Ovary (tissue), 10 donors: ENCODE measurements at places on chromosomes 4 and X. TPM values are rescaled to one million over a fixed set of nuclear protein-coding genes. Genes with fewer than 3 reads are reported as not detected.

Gene CTBP1
- total RNA-seq, result 231 TPM

Gene PCSK1N
- total RNA-seq, result 0.84 TPM

Gene DAPP1
- total RNA-seq, result 4.1 TPM

Gene LNX1
- 0.35 TPM for total RNA-seq

Gene IL15
- 1.1 TPM for total RNA-seq

Gene LUZP4
- total RNA-seq, result not detected

Gene DKK2
- 1.9 TPM for total RNA-seq

Gene HAND2
- 50.4 TPM for total RNA-seq

Gene RTL3
- not detected for total RNA-seq

Gene SPANXD
- not detected for total RNA-seq

Gene PHOX2B
- total RNA-seq, result not detected

Gene DCX
- total RNA-seq, result 0.13 TPM

- DNase-seq, result no peak
Measured at GRCh38 chr4:125951261-125951887, 636.6 kb downstream of the FAT4 start.

DNA sequence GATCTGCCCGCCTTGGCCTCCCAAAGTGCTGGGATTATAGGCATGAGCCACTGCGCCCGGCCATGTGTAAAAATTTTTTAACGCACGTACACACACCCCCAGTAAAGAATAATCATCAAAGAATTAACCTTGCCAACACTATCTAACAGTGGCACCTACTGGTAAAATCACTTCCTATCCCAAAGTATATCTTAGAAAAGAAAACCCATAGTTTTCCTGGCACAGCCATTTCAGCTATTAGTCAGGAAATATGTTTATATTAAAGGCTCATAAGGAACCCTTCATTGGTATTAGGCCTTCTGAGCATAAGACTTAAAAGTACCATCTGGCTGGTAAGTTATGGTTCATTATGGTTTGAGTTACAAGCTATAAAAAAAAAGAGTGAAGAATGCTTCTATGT lies 14.1 kb downstream of the S100G start:
- no peak for DNase-seq

GRCh38 chrX:20066968-20067708 lies 49.6 kb downstream of the MAP7D2 start:
- no peak for DNase-seq

DNA sequence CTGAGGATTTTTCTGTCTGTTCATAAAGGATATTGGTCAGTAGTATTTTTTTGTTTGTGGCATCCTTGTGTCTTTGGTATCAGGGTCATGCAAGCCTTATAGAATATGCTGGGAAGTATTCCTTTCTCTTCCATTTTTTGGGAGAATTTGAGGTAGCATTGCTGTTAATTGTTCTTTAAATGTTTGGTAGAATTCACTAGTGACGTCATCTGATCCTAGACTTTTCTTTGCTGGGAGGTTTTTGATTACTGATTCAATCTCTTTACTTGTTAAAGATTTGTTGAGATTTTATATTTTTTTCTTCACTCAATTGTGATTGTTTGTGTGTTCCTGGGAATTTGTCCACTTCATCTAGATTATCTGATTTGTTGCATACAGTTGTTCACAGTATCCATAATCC lies 234.4 kb upstream of the ATP6AP2 start:
- DNase-seq, result no peak

- DNase-seq, result no peak
Measured at GRCh38 chr4:175290401-175290800, 372.2 kb downstream of the ADAM29 start.

DNA sequence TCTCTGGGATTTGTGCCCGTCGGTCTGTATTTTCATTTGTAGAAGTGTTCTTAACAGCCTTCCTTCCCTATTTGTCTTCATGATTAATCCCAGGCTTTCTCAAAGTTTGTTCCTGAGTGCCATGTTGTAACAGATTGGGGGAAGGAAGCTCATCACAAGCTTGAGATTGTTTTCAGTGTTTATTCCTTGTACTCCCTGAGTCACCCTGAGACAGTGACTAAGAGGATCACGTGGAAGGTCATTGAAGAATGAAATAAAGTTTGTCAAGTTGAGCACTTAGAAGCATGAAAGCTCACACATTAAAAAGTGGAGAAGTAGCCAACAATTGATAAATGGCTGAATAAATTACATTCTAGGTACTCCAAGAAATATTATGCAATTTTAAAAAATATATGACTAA lies 153.5 kb upstream of the FAM241A start:
- DNase-seq, result no peak

- no peak for DNase-seq
Measured at GRCh38 chr4:75490155-75490554, 24.0 kb downstream of the RCHY1 start.

DNA sequence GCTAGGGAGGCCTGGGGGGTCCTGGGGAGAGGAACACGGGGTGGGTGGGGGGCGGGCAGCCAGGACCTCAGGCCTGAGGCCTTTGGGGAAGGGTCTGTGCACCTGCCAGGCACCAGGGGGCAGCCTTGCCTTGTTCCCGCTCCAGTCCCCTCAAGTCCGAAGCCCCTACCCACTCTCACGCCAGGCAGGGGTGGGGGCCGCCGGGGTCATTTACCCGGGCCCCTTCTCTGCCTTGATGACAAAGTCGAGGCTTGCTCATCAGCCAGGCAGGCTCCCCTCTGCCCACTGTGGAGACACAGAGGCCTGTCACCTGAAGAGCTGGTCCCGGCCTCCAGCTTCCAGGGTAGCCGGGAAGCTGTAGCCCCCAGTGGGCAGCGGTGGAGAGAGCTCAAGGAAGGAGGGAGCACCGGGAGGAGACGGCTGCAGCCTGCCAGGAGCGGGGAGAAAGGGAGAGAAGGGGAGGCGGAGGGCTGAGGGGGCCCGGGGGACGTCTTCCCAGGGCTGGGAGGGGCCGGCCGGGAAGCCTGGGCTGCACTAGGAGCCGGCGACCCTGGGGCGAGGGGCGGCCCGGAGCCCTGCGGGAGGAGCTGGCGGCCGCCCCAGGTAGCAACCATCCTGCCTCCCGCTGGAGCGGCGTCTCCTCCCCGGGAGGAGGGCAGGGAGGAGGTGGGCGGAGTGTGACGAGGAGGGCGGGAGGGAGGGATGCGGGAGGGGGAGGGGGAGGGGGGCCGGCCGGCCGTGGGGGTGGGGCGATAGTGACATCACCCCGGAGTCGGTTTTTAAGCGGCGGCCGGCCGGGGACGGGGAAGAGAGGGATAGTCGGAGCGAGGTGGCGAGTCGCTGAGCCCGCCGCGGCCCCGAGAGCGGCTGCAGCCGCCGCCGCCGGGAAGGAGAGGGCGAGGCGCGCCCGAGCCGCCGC lies at the start of gene SLC6A8:
SLC6A8 (plus strand) TSS at position 806 of the 919 bp plus-strand sequence. CDS start 649 bp downstream, outside the sequence.
- peak; percentile 78 for DNase-seq

- DNase-seq, result no peak
Measured at GRCh38 chr4:151921811-151922210, 161.0 kb upstream of the GATB start.

DNA sequence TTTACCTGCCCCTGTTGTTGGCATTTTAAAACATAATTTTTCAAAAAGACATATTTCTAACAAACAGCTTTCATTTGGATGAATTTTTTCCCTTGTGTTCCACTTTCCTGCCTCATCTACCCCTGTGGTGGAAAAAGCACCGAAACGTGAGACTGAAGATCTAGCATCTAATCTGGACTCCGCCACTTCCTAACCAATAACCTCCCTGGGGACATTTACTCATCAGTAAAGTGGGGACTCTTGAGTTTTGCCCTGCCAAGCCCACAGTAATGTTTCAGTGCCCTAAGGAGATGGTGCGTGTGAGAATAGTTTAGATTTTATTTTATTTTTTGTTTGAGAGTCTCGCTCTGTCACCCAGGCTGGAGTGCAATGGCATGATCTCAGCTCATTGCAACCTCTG lies 56.7 kb downstream of the ADGRG2 start:
- no peak for DNase-seq

- DNase-seq, result no peak
Measured at GRCh38 chr4:188061083-188061482, 48.3 kb downstream of the TRIML2 start.

DNA sequence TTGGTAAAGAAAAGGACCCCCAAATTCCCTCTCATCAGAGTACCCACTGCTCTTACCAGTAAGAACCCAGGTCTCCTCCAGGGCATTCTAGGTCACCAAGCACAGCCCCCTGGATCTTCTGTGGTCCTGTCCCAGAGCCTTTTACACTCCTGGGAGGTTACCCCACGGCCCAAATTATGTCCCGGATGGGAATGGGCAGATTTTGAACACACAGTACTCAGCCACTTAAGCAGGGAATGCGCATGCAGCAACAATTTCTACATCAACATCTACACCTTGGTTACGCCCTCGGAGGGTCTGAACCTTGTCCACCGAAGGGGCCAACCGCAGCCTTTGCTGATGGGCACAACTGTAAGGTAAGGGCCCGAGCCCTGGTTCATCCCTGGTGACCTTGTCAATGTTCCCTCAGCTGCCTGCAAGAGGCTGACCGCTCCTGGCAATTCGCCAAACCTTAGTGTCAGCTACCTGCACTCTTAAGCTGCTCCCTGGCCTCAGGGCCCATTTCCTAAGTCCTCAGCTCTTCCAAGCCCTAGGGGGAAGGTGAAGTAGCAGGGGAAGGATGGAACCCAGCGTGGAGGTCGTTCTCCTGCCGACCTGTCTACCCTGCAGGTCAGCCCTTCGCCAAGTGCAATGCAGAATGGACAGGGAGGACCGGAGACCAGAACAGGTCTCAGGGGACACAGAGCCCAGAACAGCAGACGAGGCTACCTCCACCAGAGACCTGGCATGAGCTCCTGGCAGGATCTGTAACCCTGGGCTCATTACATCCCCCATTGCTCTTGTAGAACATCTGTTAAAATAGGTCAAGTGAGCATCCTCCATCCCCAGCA lies 5.9 kb downstream of the TIMP1 start:
- DNase-seq, result peak; percentile 36

GRCh38 chrX:151081016-151081415 lies 95.4 kb upstream of the GPR50 start:
- no peak for DNase-seq

GRCh38 chr4:9870165-9870790 lies 88.8 kb downstream of the DRD5 start:
- DNase-seq, result no peak

DNA sequence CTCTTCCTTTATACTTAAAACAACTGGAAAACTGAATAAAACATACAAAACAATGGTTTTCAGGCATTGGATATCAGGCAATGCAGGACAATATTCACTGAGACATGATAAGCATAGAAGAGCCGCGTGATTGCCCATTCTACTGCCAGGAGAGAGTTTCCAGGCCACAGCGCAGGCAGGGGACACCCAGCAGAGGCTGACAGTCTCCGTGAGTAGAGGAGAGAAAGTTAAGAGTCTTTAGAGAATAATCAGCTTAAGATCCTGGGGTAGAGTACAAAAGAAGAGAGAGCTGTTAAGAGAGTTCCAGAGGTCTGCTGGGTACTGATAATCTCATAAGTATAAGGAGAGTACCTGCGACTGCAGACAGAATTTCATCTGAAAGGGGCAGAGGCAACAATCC lies 18.4 kb upstream of the FRAS1 start:
- no peak for DNase-seq

- no peak for DNase-seq
Measured at GRCh38 chrX:21943460-21944135, 3.1 kb downstream of the SMS start.

DNA sequence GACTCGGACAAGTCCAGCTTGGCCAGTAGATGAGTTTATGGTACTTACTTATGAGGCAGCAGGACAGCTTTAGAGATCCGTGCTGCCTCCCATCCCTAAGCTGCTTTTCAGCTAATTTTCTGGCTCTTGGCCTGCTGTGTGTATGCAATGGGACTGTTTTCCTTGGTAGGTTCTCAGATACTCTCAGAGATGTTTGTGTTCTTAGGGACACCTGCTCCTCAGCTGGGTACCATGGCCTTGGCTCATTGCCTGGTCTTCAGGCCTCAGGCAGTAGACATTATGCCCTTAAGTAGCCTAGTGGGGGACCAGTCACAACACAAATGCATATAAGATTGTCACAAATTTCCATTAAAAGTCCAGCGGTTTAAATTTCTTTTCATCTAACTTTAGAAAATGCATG lies 688.0 kb downstream of the PCDH7 start:
- no peak for DNase-seq

GRCh38 chr4:56821381-56822243 lies at the start of gene SPINK2:
Gene SPINK2 (minus strand): TSS chr4:56821701. CDS start chr4:56821662, 39 bp downstream.
- DNase-seq, result no peak

- peak; percentile 40 for DNase-seq
Measured at GRCh38 chr4:147019091-147019490, 73.4 kb upstream of the TTC29 start.

- DNase-seq, result no peak
Measured at GRCh38 chrX:153650959-153651358, 4.0 kb downstream of the DUSP9 start.

GRCh38 chr4:123215536-123215935 lies 181.1 kb upstream of the SPRY1 start:
- no peak for DNase-seq

DNA sequence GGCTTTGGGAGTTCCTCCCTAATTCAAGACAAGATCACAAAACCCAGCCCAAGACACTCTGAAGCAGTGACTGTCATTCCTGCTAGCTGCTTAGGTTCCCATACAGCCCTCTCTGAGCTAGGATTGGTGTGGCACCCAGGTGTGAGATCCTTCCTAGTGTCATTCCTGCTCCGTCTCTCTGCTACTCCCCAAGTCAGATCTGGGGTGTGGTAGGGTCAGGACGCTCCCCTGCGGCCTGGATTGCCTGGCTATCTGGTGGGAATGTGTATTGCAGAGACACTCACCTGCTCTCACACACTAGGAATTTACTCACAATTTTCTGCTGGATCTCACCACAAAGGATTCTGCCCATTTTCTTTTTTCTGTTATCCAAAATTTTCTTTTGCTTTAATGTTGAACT lies 560.8 kb upstream of the ATOH1 start:
- DNase-seq, result no peak

DNA sequence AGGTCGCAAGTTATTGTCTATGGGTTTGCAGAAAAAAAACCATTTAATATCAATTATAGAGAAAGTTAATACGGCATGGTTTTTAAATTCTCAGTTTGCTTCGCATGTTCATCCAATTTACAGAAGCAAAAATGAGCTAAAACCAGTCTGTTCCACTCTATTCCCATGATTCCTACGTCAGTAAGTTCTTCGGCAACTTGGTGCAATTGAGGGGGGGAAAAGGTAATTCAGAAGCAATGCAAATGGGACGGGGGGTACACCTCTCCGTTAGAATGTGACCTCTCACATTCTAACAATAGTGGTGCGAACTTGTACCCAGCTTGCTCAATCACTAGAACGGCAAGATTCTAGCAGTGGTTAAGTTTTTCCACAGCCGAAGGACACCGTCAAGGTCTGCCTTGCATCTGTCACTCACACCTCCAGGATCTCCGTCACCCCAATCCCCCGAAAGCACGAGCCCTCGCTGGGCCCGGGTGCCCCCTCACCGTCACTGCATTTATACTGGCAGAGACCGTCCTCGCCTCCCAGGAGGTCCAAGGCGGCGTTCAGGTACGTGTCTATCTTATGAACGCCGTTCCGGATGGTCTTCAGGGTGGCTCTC lies 653 bp downstream of the PLA2G12A start:
- no peak for DNase-seq

DNA sequence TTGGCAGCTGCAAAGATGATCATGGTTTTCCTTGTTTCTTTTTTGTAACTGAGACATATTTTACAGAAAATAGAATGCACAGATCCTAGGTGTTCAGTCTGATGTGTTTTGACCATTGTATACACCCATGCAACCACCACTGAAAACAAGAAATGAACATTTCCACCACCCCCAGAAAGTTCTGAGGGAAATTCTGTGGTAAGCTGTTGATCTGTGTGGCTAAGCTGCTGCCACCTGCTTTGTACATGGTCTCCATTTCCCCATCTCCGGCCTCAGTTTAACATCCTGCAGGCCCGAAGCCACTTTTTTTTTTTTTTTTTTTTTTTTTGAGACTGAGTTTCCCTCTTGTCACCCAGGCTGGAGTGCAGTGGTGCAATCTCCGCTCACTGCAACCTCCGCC lies 65.3 kb downstream of the NYX start:
- no peak for DNase-seq
